ENCODE measurements at places on chromosomes 12 and 14. TPM values are rescaled to one million over a fixed set of nuclear protein-coding genes. Genes with fewer than 3 reads are reported as not detected.

The PMCH gene
- total RNA-seq, result not detected

The AQP6 gene
- 0.13 TPM for total RNA-seq

The KRT74 gene
- total RNA-seq, result not detected

The TOMM20L gene
- not detected for total RNA-seq

The SMARCD1 gene
- 21.8 TPM for total RNA-seq

The RHEBL1 gene
- total RNA-seq, result 0.40 TPM

The RNFT2 gene
- 4.1 TPM for total RNA-seq

The NPFF gene
- not detected for total RNA-seq

The PRPH gene
- total RNA-seq, result 0.92 TPM

The SPX gene
- 0.25 TPM for total RNA-seq

The LRRIQ1 gene
- total RNA-seq, result not detected

The LRTM2 gene
- total RNA-seq, result not detected

The SPATS2 gene
- total RNA-seq, result 18.5 TPM

The SLC4A8 gene
- total RNA-seq, result 3.0 TPM

The FGF23 gene
- not detected for total RNA-seq

The CACNB3 gene
- total RNA-seq, result 20.7 TPM

The RD3L gene
- not detected for total RNA-seq

The MSI1 gene
- not detected for total RNA-seq

The DDHD1 gene
- total RNA-seq, result 10.7 TPM

The KCNMB4 gene
- total RNA-seq, result 0.26 TPM

The VCPKMT gene
- total RNA-seq, result 3.7 TPM

Data from aortic smooth muscle cell (primary cell).